ENCODE measurements at places on chromosomes 12 and 14.

- DNase-seq, result no peak
These were observed 35.8 kb upstream of the LTBP2 start for GRCh38 chr14:74647678-74648461.

- no peak for DNase-seq
These were observed 15.9 kb downstream of the KRT85 start for GRCh38 chr12:52351196-52352059.

GRCh38 chr12:92624236-92624635 lies 78.6 kb upstream of the PLEKHG7 start:
- no peak for DNase-seq

DNA sequence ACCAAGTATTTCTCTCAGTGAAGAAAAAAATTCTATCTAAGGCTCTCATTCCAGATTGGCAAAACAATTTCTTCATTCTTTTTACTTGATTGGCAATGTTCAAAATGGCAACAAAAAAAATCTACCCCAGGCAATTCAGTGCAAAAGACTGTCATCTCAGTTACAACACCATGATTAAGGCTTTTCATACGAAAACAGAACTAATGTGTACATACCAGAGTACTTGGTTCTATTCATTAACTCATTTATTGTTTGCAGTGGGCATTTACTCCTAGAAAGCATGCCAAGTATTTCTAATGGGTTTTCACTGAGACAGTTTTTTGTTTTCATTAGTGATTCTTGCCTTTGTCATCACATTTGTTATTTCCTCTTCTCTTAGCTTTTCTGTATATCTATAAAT lies 33.0 kb downstream of the DBX2 start:
- no peak for DNase-seq

GRCh38 chr14:24167469-24168114 lies 4.3 kb upstream of the REC8 start:
- no peak for DNase-seq

GRCh38 chr12:10612984-10613348 lies 443 bp downstream of the MAGOHB start:
- no peak for DNase-seq

DNA sequence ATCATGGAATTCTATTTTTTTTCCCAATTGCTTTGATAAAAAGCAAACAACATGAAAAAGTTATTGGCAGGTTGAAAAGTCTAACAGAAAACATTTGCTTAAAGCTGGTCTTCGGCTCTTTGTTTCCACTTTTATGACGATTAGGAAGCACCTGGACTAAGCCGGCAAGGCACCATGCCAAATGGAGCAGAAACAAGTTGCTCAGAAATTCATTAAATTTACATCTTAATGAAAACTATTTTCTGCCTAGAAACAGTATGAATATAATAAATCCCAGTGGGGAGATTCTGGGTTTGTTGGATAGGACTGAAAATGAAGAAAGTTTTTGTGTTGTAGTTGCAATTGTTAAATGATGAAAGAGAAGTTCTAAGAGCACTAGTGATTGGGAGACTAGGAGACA lies 51.4 kb upstream of the OR9K2 start:
- peak; percentile 42 for DNase-seq

DNA sequence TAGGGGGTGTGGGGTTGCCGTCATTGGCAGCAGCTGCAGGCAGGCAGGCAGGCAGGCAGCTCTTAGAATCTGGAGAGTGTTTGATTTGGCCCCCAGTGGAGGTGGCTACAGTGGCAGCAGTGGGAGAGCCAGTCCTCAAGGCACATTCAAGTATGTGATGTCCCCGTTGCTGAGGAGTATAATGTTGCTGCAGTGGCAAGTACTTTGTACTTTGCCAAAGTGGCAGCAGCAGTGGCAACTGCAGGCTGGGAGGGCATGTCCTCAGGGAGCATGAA lies 147.1 kb downstream of the PAPOLA start:
- DNase-seq, result no peak

DNA sequence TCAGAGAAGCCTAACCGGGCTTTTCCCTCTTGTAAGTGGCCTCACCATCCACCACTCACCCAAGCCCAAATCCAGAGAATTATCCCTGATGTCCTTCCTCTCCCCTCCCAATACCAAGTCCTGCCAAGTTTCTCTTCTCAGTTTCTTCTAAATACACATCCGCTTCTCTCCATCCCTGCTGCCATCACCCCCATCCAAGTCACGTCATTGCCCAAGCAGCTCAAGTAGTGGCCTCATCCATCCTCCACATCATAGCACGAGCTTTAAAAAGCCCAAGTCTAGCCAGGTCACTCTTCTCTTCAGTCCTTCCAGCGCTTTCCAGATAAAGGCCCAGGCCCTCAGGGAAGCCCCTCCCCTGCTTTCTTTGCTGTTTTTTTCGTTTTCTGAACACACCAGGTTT lies 25.4 kb downstream of the IL31 start:
- no peak for DNase-seq

DNA sequence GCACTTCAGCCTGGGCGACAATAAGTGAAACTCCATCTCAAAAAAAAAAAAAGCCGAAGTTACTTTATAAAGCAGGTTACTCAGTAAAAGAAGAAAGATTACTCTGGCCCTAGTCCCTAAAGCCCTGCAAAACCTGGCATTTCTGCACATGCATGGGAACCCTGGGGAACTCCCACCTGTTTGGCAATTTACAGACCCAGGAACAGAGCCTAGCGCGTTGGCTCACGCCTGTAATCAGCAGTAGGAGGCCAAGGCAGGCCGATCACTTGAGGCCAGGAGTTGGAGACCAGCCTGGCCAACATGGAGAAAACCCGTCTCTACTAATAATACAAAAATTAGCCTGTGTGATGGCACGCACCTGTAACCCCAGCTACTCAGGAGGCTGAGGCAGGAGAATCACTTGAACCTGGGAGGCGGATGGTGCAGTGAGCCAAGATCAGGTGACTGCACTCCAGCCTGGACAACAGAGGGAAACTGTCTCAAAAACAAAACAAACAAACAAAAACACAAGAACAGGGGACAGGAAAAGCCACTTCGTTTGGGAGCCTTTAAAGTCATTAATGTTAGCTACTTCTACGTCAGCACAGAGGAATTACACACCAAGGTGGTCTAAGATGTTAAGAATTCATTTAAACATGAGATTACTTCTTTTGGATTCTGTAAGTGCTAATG lies 34.1 kb upstream of the SPTSSA start:
- no peak for DNase-seq

DNA sequence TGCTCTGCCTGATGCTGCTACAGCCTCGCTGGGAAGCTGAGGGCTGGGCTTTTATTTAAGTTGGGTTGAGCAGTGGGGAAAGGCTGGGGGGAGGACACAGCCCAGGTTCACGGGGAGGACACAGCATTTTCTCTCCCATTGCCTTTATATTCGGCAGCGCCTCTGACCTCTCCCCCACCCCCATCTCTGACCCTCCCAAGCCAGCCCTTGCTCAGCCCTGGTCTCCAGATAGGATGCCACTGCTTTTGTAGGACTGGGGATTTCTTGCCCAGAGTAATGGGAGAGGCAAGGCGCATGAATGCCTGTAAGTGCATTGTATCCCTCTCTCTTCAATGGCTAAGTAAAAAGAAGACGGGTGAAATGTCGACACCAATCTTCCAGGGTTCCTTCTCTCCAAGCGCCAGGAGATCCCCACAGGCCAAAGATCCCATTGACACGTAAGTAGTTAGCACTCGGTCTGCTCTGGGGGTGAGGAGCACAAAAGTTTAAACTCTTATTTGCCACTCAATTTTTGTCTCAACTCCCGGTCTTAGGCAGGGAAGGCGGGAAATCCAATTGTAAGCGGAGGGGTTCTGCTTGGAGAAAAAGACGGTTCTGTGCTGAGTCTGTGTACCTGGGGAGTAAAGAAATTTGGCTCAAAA lies 4.6 kb downstream of the HOXC4 start:
- DNase-seq, result no peak

DNA sequence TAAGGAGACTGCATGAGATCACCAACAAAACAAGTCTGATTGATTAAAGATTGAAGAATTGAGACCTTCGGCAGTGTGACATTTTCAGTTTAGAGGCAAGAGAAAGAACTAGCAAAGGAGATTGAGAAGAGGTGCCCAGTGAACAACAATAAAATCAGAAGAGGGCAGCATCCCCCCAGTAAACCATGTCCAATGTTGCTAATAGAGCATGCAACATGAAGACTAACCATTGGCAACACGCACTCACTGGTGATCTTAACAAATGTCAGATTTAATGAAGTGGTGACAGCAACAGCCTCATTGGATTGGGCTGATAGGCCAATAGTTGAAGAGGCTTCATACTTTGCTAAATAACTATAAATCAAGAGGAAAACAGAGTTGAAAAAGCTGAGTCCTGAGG lies 20.7 kb upstream of the TAS2R14 start:
- DNase-seq, result no peak

- DNase-seq, result no peak
These were observed 5.2 kb downstream of the RITA1 start for GRCh38 chr12:113190761-113191160.

Measured in naive B cell (primary cell).